ENCODE measurements at places on chromosomes 5 and 9.

- no peak for DNase-seq
These were observed 33.0 kb upstream of the PDZD2 start for GRCh38 chr5:31605920-31606319.

- no peak for DNase-seq
These were observed 34.1 kb upstream of the CPLX2 start for GRCh38 chr5:175837171-175837699.

- DNase-seq = no peak
These were observed 20.4 kb downstream of the PDE8B start for GRCh38 chr5:77230727-77231470.

- no peak for DNase-seq
These were observed 61.5 kb upstream of the CTXN3 start for GRCh38 chr5:127587246-127587917.

- no peak for DNase-seq
These were observed 21.1 kb upstream of the C5orf24 start for GRCh38 chr5:134824681-134825080.
